ENCODE measurements at places on chromosomes 12 and 14. TPM values are rescaled to one million over a fixed set of nuclear protein-coding genes. Genes with fewer than 3 reads are reported as not detected.

Gene OASL
- 0.55 TPM for total RNA-seq

Gene SLC16A7
- total RNA-seq: 129 TPM

Gene DCN
- total RNA-seq: 741 TPM

Gene DEGS2
- not detected for total RNA-seq

Gene CD163
- total RNA-seq: 64.5 TPM

Gene PTPRO
- 0.94 TPM for total RNA-seq

Gene TAS2R42
- total RNA-seq: not detected

Gene GALNT6
- total RNA-seq: 0.77 TPM

DNA sequence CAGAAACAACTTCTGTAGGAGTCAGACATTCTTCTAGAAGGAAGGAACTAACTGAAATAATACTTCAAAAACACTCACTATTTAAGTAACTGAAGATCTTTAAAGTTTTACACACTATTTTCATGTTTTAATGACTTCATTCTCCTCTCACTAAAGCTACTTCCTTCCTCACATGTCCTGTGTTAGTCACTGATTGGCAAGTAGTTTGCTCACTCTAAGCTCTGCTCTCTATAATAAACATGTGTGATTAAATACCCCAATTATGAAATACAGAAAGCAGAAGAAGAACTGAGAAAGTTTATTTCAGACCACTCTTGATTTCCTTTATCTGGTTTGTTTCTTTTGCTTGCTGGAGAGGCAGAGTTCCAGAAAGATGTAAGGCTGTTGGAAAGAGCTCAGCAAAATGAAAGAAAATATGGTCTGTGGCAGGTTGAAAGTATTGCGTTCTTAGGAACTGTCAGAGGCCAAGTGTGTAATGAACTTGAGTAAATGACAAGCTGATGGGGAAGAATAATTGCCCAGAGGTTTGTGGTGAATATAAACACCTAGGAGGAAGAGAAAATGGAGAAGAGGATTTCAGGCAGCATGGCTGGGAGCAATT lies 522.0 kb upstream of the SEL1L start:
- DNase-seq: no peak

DNA sequence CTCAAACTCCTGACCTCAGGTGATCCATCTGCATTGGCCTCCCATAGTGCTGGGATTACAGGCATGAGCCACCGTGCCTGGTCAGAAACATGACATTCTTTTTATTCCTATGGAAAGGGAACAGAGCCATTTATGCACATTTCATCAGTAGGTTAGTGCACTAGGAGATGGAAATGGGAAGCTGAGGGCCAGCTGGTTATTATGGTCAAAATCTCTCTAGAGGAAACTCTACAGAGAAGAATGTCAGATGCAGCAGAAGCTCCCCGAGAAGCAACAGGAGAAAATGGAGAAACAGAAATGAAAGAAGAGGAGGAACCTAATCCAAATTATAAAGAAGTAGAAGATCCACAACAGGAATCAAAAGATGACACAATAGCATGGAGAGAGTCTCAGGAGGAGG lies 2.7 kb downstream of the CFAP251 start:
- no peak for DNase-seq

- peak; percentile 71 for DNase-seq
Measured at GRCh38 chr14:64636208-64636979, 67.8 kb upstream of the PLEKHG3 start.

DNA sequence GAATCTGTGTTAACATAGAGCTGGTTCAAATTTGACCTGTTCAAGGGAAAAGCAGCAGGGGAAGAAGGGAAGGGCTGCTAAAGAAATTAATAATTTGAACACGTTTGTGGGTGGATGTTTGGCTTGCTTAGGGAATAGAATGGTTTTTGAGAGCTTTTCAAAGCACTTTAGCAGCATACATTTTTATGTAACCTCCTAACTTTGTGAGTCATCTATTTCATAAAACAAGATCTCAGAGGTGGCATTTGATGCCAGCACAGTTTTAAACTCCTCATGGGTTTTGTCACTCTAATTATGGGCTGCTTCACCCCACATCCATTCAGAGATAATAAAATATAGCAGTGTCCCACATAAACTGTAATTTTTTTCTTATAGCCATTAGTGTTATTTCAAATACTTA lies 143.8 kb downstream of the ACSS3 start:
- no peak for DNase-seq

DNA sequence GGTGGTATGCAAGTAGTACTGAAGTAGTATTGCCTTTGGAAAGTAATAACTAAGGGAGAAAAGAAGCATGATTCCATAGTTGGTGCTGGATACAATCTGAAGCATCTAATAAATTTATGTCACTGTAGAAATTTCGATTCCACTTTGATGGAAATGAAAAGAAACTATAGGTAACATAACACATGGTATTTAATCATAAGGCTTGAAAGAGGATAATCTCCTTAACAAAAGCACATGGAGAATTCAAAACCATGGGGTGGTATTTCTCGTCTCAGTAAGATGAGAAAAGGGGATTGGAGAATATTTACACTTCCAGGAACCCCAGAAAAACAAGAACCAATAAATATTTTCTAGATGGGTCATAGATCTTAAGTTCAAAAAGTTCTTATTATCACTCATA lies 72.7 kb downstream of the NDUFA12 start:
- no peak for DNase-seq

DNA sequence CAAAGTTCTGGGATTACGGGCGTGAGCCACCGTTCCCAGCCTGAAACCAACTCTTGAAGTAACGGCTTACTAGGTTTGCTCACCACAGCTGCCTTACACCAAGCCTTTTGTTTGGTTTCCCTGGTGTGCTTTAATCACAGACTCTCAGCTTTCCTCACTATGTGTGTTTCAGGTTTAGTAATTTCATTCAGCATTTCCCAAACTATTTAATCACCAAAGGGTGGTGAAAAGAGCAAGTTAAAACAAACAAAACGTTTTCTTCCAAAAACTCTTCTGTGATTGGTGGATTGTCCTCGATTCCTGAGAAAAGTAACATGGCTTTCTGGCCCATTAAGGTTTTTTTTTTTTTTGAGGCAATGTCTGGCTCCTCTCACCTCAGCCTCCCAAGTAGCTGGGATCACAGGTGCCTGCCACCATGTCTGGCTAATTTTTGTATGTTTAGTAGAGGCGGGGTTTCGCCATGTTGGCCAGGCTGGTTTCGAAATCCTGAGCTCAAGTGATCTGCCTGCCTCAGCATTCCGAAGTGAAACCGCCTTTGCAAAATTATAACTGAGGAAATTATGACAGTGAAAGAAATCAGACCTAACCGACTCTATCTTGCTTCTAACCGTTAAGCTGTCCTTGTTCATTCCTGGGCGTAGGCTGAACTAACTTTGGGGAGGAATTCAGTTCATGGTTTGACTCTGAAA lies 1.5 kb upstream of the ZFYVE26 start:
- DNase-seq: no peak

GRCh38 chr14:105091054-105091516 lies 25.9 kb upstream of the GPR132 start:
- DNase-seq: peak; percentile 39

GRCh38 chr12:51844854-51845253 lies 3.7 kb downstream of the FIGNL2 start:
- no peak for DNase-seq

DNA sequence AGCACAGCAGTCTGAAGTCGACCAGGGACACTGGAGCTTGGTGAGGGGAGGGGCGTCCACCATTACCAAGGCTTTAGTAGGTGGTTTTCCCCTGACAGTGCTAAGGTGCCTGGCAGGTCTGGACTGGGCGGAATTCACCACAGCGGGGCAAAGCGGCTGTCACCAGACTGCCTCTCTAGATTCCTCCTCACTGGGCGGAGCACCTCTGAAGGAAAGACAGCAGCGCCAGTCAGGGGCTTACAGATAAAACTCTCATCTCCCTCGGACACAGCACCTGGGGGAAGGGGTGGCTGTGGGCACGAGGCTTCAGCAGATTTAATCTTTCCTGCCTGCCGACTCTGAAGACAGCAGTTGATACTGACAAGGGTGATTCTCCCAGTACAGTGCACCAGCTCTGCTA lies 39.1 kb downstream of the DDHD1 start:
- DNase-seq: no peak

- no peak for DNase-seq
Measured at GRCh38 chr12:127411166-127411915, 855.6 kb upstream of the TMEM132C start.

GRCh38 chr12:9649532-9649940 lies 20.0 kb upstream of the CLEC2D start:
- no peak for DNase-seq

DNA sequence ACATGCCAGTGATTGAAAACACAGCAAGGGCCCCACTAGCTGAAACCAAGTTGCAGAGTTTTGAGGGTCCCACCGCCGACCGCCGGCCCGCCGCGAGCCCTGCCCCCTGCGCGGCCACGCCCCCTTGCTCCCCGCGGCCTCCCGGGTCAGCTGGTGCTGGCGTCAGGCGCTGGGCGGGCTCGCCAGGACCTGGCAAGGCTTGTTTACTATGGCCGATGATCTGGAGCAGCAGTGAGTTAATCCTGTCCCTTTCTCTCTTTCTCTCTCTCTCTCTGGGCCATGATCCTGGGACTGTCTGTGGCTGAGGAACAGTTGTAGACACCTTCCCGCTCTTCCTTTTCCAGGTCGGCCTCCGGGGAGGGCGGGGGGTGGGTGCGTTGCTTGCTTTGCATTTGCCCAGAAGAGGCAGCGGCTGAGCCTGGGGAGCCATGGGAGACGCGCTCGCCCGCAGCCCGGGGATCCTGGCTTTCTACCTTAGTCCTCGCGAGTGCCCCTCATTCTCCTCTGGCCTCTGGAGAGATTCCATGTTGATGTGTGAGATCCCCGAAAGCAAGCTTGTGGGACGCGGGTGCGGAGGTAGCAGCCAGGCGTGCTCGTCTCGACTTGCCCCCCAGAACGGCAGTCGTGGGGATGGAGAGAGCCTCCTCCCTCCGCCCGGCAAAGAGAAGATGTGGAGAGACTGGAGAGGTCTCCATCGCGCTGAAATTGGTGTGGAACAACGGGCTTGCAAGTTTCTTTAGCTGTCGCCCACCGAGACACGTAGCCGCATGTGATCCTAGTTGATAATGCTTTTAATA lies at the start of gene ABHD4:
TSS of gene ABHD4 (plus strand) at position 202 of the 797 bp plus-strand sequence. CDS start at position 209, 7 bp downstream.
- DNase-seq: peak; percentile 92

DNA sequence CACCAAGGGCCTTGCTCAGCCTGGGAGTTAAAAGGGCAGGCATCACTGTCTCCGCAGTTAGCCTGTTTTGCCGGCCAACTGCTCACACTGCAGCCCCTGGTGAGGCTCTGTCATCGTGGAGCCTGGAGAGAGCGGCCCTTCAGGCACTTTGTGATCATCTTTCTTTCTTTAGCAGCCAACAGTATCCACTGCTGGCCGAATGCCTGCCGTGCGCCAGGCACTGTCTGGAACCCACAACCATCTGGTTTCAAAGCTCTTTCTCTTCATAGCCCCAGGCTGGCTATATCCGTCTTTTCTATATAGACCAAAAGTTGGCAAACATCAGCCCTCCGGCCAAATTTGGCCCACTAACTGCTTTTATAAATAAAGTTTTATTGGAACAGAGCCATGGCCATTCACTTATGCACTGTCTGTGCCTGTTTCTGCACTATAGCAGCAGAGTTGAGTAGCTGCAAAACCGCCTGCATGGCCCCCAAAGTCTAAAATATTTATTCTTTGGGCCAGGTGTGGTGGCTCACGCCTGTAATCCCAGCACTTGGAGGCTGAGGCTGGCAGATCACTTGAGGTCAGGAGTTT lies 29.5 kb downstream of the SLC8B1 start:
- no peak for DNase-seq

- DNase-seq: no peak
Measured at GRCh38 chr12:98149691-98150210, 365.6 kb upstream of the TMPO start.
